ENCODE measurements at places on chromosomes 7 and 10. TPM values are rescaled to one million over a fixed set of nuclear protein-coding genes. Genes with fewer than 3 reads are reported as not detected.

GRCh38 chr7:55138663-55139062 is 119.8 kb downstream of the EGFR start:
- H3K4me1 ChIP-seq, result peaks cover 4% of the 10 kb centered on the region
- H3K36me3 ChIP-seq, result no peaks in the 10 kb centered on the region
- peaks cover 12% of the 10 kb centered on the region for H3K27me3 ChIP-seq
- DNase-seq, result no peak

GRCh38 chr10:9535744-9536143 is 1481.3 kb downstream of the GATA3 start:
- no peak overlapping the region for H3K27ac ChIP-seq
- no peaks in the 10 kb centered on the region for H3K4me1 ChIP-seq
- no peaks in the 10 kb centered on the region for H3K27me3 ChIP-seq
- DNase-seq, result no peak
- H3K36me3 ChIP-seq, result no peaks in the 10 kb centered on the region

- H3K36me3 ChIP-seq, result peaks cover 8% of the 10 kb centered on the region
- no peak overlapping the region for H3K4me3 ChIP-seq
- no peak overlapping the region for H3K27ac ChIP-seq
- H3K4me1 ChIP-seq, result peaks cover 34% of the 10 kb centered on the region
- no peak for DNase-seq
Observed at GRCh38 chr10:124622158-124622557, 122.0 kb downstream of the FAM53B start.

GRCh38 chr10:68202960-68203353 is 29.0 kb downstream of the ATOH7 start:
- no peaks in the 10 kb centered on the region for H3K36me3 ChIP-seq
- peaks cover 26% of the 10 kb centered on the region for H3K27me3 ChIP-seq
- DNase-seq, result peak; percentile 48
- H3K4me1 ChIP-seq, result no peaks in the 10 kb centered on the region
- no peak overlapping the region for H3K27ac ChIP-seq

GRCh38 chr10:101671453-101671852 is 23.5 kb downstream of the FBXW4 start:
- peaks cover 42% of the 10 kb centered on the region for H3K36me3 ChIP-seq
- no peak overlapping the region for H3K4me3 ChIP-seq
- no peak for DNase-seq
- H3K27me3 ChIP-seq, result no peaks in the 10 kb centered on the region
- no peaks in the 10 kb centered on the region for H3K4me1 ChIP-seq
- H3K27ac ChIP-seq, result no peak overlapping the region

DNA sequence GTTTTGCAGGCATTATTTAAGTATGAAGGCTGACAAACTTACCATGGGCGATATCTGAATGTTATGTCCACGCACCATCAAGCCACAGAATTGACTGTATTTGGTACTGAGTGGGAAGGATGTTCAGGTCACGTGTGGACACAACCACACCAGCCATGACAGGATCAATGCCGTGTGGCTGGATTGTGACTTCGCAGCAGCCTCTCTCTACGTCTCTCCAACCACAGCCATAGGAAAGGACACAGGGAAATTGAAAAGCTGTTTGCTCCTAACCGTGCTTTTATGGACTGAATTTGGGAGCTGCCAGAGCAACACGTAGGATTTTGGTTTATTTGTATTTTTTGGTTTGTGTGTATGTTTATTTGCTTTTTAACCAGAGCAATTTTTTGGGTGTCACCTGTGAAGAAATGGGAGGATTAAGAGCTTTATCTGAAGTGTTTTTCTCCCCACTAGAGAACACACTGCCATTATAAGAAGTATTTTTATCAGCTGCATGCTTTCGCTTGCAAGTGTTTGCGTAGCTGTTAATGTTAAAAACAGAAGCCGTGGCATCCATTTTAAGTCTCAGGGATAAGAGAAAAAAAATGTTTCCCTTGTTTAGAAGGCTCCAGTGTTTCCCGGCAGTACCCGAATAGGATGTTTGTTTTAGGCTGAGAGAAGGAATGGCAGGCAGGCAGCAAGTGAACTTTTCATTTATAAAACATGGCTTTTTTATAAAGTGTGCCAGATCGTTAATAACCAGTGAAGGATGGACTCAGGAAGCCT is 401.1 kb upstream of the NFE2L3 start:
- no peaks in the 10 kb centered on the region for H3K36me3 ChIP-seq
- peaks cover 4% of the 10 kb centered on the region for H3K27me3 ChIP-seq
- DNase-seq, result no peak
- no peaks in the 10 kb centered on the region for H3K4me1 ChIP-seq
- no peak overlapping the region for H3K27ac ChIP-seq

DNA sequence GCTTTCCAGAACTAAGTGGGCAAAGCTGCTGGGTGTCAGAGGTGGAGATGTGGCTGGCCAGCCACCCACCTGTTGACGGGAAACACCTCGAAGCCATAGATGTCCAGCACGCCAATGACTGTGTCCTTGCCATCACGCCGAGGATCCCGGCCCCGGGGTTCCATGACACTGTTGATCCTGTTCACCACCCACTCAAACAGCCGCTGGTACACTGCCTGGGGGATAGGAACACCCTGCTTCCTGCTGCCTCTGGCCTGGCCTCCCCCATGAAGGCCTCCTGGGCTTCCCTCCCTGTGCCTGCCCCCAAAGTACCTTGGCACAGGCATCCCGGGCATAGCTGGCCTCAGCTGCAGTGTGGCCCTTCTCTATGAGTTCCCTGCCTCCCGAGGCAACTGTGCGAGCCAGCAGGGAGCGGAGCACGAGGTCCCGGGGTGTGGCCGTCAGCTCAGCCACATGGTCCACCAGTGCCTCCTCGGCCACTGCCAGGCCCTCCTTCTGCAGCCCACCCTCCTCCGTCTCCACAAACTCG is 8.2 kb downstream of the MYO1G start:
- no peak overlapping the region for H3K4me3 ChIP-seq
- no peak overlapping the region for H3K27ac ChIP-seq
- H3K27me3 ChIP-seq, result no peaks in the 10 kb centered on the region

- H3K4me3 ChIP-seq, result no peak overlapping the region
- peaks cover 38% of the 10 kb centered on the region for H3K36me3 ChIP-seq
- DNase-seq, result no peak
- H3K27ac ChIP-seq, result no peak overlapping the region
- no peaks in the 10 kb centered on the region for H3K27me3 ChIP-seq
Observed at GRCh38 chr7:27526611-27527347, 135.9 kb downstream of the HIBADH start.

DNA sequence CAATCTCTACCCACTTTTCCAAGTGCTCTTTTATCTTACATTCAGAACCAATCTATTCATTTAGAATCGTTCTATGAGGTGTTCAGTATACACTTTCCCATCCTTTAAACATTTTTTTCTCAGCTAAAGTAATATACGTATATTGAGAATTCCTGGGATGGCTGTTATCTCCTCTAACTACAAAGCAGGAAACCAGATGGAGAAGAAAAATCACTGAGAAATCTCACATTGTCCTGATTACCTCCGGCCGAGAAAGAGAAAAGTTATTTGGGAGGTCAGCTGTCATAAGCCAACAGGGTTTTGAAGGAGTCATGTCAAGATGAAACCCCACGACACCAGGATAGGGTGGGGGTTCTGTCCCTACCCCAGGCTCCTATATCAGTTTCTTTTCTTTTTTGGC is 99.2 kb upstream of the KDM7A start:
- no peaks in the 10 kb centered on the region for H3K27me3 ChIP-seq
- H3K36me3 ChIP-seq, result no peaks in the 10 kb centered on the region
- H3K4me1 ChIP-seq, result no peaks in the 10 kb centered on the region
- H3K27ac ChIP-seq, result no peak overlapping the region

DNA sequence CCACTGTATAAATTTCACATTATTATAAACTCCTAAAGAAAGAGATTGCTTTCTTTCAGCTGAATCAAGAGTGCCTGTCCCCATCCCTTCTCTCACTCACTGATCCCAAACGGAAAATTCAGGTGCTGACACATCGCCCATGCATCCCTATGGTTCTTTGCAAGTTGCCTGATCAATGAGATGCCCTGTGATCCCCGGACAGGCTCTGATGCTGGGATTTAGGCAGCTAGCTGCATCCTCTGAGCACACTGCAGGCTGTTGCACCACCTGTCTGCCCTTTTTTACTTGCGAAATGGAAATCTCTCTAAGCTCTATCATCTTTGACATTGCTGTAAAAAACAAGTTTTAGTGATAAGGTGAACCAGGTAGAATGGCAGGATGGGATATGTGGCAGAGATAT is 456.5 kb downstream of the GATA3 start:
- H3K4me1 ChIP-seq, result no peaks in the 10 kb centered on the region
- H3K4me3 ChIP-seq, result no peak overlapping the region
- H3K27ac ChIP-seq, result no peak overlapping the region
- H3K27me3 ChIP-seq, result peaks cover 13% of the 10 kb centered on the region
- no peak for DNase-seq

DNA sequence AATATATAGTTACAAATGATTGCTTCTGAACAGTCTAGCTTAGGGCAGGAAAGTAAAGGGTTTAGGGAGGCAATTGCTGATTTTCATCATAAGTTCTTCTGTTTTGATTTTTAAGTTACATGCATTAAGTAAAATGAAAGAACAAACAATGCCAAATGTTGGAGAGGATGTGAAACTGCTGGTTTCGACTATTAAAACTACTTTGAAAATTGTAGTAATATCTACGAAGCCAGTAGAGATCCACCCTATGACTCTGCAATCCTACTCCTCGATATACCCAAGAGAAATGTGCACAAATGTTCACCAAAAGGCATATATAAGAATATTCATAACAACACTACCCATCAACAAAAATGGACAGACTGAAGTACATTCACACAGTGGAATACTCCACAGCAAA is 24.3 kb downstream of the PDZD8 start:
- peaks cover 4% of the 10 kb centered on the region for H3K36me3 ChIP-seq
- no peaks in the 10 kb centered on the region for H3K27me3 ChIP-seq
- H3K4me3 ChIP-seq, result no peak overlapping the region
- no peak overlapping the region for H3K27ac ChIP-seq
- peaks cover 45% of the 10 kb centered on the region for H3K4me1 ChIP-seq
- DNase-seq, result no peak

DNA sequence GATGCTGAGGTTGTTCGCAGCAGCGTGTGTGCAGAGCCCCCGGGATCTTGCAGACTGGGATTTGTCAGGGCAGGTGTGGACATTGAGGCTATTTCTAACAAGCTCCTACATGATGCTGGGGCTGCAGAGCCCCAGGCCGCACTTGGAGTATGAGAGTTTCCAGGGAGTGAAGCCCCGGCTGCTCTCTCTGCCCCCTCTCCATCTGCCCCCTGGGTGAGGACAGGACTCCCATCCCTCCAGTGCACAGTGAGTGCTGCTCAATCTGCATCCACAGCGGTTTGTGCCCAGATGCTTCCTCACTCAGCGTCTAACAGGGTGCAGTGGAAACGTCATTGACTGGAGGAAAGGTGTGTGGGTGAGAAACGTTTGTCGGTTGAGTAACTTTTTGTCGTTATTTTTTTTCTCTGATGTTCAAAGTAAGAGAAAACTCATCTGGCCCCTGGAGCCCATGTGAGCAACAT is 25.3 kb downstream of the IL2RA start:
- H3K4me3 ChIP-seq, result peak overlapping the region; percentile 30
- H3K27me3 ChIP-seq, result no peaks in the 10 kb centered on the region
- peak overlapping the region; percentile 81 for H3K27ac ChIP-seq
- DNase-seq, result peak; percentile 53
- peaks cover 87% of the 10 kb centered on the region for H3K4me1 ChIP-seq

DNA sequence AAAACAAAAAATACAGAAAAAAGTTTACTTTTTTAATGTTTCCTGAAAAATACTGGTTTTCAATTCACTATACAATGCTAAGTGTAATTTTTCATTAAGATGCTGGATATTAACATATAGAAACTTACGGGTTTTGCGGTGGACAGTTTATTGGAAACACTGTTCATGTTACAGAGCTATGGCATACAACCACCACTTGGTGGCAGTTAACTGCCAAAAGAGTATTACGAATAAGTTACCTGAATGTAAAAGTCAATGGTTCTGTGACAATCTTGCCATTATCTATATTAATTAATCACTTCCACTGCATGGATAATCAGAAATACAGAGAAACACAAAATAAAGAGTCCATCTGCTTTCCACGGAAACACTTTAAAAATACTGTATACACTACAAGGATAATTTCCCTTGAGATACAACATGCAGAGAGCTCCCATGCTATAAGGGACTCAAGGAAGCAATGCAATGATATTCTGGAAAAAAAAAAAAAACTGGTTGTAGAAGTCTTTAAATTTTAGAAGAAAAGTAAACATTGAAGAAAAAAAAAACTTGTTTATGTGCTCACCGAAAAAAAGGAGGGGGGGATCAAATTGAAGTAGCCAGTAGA is 97.0 kb downstream of the TPK1 start:
- no peak for DNase-seq
- H3K36me3 ChIP-seq, result peaks cover 1% of the 10 kb centered on the region
- no peaks in the 10 kb centered on the region for H3K27me3 ChIP-seq
- no peaks in the 10 kb centered on the region for H3K4me1 ChIP-seq

- H3K27me3 ChIP-seq, result no peaks in the 10 kb centered on the region
- peaks cover 22% of the 10 kb centered on the region for H3K36me3 ChIP-seq
- H3K27ac ChIP-seq, result peak overlapping the region; percentile 92
- peak; percentile 24 for DNase-seq
- peaks cover 22% of the 10 kb centered on the region for H3K4me1 ChIP-seq
- H3K4me3 ChIP-seq, result peak overlapping the region; percentile 95
Observed at GRCh38 chr7:101243646-101244374, 1.1 kb downstream of the FIS1 start.

DNA sequence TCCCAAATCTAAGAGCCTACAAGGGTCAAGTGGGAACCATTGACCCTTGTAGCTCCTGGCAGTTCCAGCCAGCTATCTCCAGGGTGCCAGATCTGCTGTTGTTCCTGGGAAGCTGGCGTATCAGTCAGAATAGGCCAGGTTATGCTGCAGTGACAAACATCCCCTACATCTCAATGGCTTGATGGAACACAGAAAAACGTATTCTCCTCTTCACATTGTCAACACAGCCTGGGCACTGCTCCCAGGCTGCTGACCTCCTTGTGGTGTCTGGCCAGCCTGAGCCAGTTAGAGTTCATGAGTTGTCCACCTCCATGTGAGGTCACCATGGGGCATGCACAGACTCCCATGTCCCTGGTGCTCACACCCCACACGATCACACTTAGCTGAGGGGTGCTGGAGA is 9.5 kb upstream of the TNRC18 start:
- H3K27me3 ChIP-seq, result peaks cover 38% of the 10 kb centered on the region
- peaks cover 19% of the 10 kb centered on the region for H3K36me3 ChIP-seq
- DNase-seq, result no peak
- peaks cover 9% of the 10 kb centered on the region for H3K4me1 ChIP-seq

DNA sequence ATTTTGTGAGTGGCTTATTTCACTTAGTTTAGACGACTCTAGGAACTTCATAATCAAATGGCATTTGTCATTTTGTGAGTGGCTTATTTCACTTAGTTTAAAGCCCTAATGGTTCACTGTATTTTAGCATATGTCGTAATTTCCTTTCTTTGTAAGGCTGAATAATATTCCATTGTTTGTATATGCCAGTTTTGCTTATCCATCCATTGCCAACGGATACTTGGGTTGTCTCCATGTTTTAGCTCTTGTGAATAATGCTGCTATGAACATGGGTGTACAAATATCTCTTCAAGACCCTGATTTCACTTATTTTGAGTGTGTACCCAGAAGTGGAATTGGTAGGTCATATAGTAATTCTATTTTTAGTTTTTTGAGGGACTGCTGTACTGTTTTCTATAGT is 31.8 kb downstream of the DOCK1 start:
- no peaks in the 10 kb centered on the region for H3K27me3 ChIP-seq
- no peaks in the 10 kb centered on the region for H3K4me1 ChIP-seq
- DNase-seq, result no peak
- H3K27ac ChIP-seq, result no peak overlapping the region
- no peaks in the 10 kb centered on the region for H3K36me3 ChIP-seq

The C7orf33 gene
- total RNA-seq, result not detected

The C7orf57 gene
- total RNA-seq, result 0.90 TPM

The CFAP70 gene
- total RNA-seq, result 0.80 TPM

The ZNF804B gene
- total RNA-seq, result not detected

The CALY gene
- total RNA-seq, result not detected

The HOGA1 gene
- not detected for total RNA-seq

The INTS15 gene
- total RNA-seq, result 25.9 TPM

The GIMAP7 gene
- 44.1 TPM for total RNA-seq

The ODAD2 gene
- 0.10 TPM for total RNA-seq
